ENCODE measurements at places on chromosomes 7 and 10.

- no peak for DNase-seq
Measured at GRCh38 chr10:30554440-30554825, 75.1 kb downstream of the LYZL2 start.

DNA sequence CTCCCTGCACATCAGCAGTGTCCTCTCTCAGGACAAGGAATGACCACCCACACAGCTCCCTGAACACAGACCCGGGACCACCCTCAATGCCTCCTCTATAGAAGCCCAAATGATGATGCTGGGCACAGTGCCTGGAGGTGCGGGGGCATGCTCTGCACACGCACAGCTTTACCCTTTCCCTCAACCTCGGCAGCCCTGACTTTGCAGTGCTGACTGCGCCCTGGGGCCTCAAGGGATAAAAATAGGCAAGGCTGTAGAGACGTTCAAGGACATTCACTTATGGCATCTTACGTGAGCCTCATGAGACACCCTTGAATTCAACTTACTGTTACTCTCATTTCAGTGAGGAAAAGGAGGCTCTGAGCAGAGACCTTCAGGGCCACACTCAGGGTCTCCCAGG lies 521.6 kb upstream of the MGMT start:
- DNase-seq = no peak

- DNase-seq = no peak
Measured at GRCh38 chr10:78866731-78867554, 201.8 kb upstream of the ZMIZ1 start.

- no peak for DNase-seq
Measured at GRCh38 chr10:3757638-3758490, 27.1 kb downstream of the KLF6 start.

DNA sequence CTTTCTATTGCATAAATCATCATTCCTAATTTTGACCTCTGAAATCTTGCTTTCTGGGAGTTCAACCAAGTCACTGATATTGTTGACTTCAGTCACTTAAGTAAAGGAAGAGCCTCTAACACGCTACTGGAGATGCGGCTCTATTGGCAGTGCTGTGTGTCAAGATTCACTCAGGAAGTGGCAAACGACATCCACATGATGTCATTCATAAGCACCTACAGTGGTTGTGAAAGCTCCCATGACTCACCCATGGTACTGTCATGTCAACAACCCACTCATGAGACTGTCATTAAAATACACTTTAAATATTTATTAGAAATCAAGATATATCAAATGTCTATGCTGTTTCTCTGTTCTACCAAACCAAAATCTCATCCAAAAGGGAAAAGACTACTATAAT lies 52.5 kb upstream of the LHFPL3 start:
- no peak for DNase-seq

- DNase-seq = no peak
Measured at GRCh38 chr10:50577010-50577409, 46.7 kb downstream of the SGMS1 start.

GRCh38 chr10:63247771-63248170 lies 114.6 kb downstream of the NRBF2 start:
- no peak for DNase-seq

- no peak for DNase-seq
Measured at GRCh38 chr7:90272242-90272641, 27.3 kb downstream of the CFAP69 start.

GRCh38 chr7:107165341-107165740 lies 3.5 kb upstream of the HBP1 start:
- no peak for DNase-seq

DNA sequence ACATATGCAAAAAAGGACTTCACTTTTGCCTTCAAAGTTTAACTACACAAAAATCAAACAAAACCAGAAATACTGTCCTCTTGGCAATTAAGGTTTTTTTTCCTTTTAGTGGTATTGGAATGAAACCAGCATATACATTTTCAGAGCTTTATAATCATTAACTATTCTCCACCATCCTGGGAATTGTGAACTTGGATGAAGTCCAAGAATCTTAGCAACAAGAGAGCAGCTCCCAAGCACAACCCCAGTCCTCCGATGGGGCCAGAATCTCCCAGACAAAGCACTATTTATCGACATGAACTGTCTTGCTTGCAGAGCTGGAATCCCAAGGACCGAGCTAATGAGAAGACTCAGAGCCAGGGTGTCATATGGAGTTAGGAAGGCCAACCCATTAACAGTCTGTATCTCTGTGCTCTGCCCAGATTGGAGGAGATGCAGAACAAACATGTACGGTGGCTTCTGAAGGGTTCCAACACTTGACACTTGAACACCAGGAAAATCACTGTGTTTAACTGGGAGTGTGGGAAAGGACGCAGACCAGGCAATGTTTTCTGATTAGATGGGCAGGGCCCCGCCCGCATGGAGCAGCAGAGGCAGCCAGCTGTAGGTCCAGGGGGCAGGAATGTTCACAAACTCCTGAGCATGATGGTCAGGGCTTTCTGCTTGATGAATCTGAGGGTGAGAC lies 35.5 kb downstream of the PPP1R3C start:
- DNase-seq = no peak
